ENCODE measurements at places on chromosomes 3 and 15.

GRCh38 chr3:101964861-101965260, 115.5 kb downstream of the NFKBIZ start:
- DNase-seq = no peak

GRCh38 chr15:39736412-39737195, 46.0 kb downstream of the FSIP1 start:
- DNase-seq = peak; percentile 47

GRCh38 chr3:32709346-32709745, 24.4 kb downstream of the CNOT10 start:
- DNase-seq = no peak

- DNase-seq = no peak
These were observed 12.2 kb upstream of the SACM1L start for GRCh38 chr3:45677033-45677446.

- DNase-seq = no peak
These were observed 301.0 kb upstream of the LYSMD4 start for GRCh38 chr15:100034191-100034590.

DNA sequence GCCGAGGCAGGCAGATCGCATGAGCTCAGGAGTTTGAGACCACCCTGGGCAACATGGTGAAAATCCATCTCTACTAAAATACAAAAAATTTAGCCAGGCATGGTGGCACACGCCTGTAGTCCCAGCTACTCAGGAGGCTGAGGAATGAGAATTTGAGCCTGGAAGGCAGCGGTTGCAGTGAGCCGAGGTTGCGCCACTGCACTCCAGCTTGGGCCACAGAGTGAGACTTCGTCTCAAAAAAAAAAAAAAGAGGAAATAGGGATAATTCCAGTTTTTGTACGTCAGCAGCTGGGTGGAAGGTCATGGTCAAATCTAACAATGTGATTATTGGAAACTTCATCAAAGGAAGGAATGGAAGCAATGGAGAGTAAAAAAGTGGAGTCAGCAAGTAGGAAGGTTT, 3.1 kb downstream of the CMC1 start:
- no peak for DNase-seq

- no peak for DNase-seq
These were observed 347.7 kb downstream of the ZBBX start for GRCh38 chr3:167032267-167032876.
